ENCODE measurements at places on chromosomes 2 and 18. TPM values are rescaled to one million over a fixed set of nuclear protein-coding genes. Genes with fewer than 3 reads are reported as not detected.

GRCh38 chr2:651951-652373 lies 25.2 kb downstream of the TMEM18 start:
- H3K27ac ChIP-seq: no peak overlapping the region
- no peaks in the 10 kb centered on the region for H3K36me3 ChIP-seq
- peaks cover 2% of the 10 kb centered on the region for H3K4me1 ChIP-seq
- no peak for DNase-seq

DNA sequence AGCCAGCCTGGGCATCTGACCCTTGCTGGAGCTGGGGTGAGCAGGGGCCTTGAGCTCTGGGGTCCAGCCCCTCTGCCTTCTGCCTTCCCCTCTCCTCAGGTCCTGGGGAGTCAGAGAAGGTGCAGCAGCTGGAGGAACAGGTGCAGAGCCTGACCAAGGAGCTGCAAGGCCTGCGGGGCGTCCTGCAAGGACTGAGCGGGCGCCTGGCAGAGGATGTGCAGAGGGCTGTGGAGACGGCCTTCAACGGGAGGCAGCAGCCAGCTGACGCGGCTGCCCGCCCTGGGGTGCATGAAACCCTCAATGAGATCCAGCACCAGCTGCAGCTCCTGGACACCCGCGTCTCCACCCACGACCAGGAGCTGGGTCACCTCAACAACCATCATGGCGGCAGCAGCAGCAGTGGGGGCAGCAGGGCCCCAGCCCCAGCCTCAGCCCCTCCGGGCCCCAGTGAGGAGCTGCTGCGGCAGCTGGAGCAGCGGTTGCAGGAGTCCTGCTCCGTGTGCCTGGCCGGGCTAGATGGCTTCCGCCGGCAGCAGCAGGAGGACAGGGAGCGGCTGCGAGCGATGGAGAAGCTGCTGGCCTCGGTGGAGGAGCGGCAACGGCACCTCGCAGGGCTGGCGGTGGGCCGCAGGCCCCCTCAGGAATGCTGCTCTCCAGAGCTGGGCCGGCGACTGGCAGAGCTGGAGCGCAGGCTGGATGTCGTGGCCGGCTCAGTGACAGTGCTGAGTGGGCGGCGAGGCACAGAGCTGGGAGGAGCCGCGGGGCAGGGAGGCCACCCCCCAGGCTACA lies 3.8 kb downstream of the EMILIN1 start:
- peak overlapping the region; percentile 89 for H3K27ac ChIP-seq
- DNase-seq: no peak
- H3K36me3 ChIP-seq: no peaks in the 10 kb centered on the region
- H3K4me1 ChIP-seq: peaks cover 65% of the 10 kb centered on the region
- no peak overlapping the region for H3K4me3 ChIP-seq
- H3K27me3 ChIP-seq: peaks cover 31% of the 10 kb centered on the region

Gene ASNSD1
- 47.0 TPM for total RNA-seq

DNA sequence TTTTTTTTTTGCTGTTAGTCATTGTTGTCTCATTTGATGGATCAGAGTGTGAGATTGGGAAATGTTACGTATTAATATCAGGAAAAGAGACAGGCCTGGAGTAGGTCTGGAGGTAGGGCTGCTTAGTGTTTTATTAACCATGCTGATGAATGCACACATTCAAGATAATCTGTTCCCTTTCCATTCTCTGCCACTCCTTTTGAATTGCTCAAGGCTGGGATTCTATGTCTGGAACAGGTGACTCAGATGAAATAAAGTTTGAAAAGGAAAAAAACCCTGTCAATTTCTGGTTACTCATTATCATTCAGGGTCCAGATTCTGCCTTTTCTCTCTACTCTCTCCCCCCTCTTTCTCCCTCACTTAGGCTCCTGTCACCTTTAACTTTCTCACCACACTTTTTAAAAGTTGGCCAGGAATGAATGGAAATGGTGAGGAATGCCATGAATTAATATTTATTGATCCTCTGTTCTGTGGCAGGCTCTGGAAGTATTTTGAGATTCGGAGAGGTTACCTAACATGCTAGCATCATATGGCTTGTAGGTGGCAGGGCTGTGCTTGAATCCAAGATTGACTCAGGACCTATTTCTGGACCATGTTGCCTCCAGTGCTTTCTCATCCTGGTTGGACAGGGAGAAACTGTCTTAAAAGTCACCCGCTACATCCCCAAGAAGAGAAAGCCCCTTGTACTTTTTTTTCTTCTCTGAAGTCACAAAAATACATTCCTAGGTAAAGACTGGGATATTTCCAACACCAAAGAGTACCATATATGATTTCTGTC lies 40.2 kb downstream of the MAP4K4 start:
- H3K27me3 ChIP-seq: no peaks in the 10 kb centered on the region
- H3K4me3 ChIP-seq: no peak overlapping the region
- no peak for DNase-seq
- no peak overlapping the region for H3K27ac ChIP-seq

Gene DBI
- total RNA-seq: 108 TPM

DNA sequence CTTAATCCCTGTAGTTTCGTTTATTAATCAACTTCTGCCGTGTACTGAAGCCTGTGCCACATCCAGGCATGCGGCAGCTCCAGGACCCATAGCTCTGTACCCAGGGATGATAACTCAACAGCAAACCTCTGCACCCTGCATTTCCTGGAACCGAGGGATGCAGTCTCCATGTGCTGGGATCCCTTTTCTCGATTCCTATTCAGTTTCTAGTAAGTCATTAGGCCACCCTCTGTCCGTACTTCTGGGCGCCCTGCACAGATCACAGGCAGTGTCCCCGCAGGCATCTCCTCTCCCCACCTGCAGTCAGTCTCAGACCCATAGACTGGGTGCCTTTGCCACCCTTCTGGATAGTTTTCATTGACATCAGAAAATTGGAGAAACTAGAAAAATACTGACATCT lies 18.8 kb downstream of the TMEM18 start:
- no peak overlapping the region for H3K27ac ChIP-seq
- no peak overlapping the region for H3K4me3 ChIP-seq
- H3K27me3 ChIP-seq: no peaks in the 10 kb centered on the region
- H3K4me1 ChIP-seq: peaks cover 8% of the 10 kb centered on the region
- DNase-seq: no peak

Gene RGPD3
- 3.9 TPM for total RNA-seq

Gene RAB27B
- total RNA-seq: 1.5 TPM

GRCh38 chr2:198098918-198099317 lies 294.5 kb downstream of the PLCL1 start:
- peaks cover 12% of the 10 kb centered on the region for H3K36me3 ChIP-seq
- no peak overlapping the region for H3K4me3 ChIP-seq
- H3K4me1 ChIP-seq: peaks cover 2% of the 10 kb centered on the region
- H3K27me3 ChIP-seq: no peaks in the 10 kb centered on the region
- DNase-seq: no peak

Gene GTF3C2
- total RNA-seq: 31.1 TPM

Gene KCNF1
- 0.57 TPM for total RNA-seq

GRCh38 chr2:84741182-84741822 lies 139.6 kb downstream of the TRABD2A start:
- no peak overlapping the region for H3K4me3 ChIP-seq
- no peaks in the 10 kb centered on the region for H3K36me3 ChIP-seq
- no peak overlapping the region for H3K27ac ChIP-seq

- H3K27ac ChIP-seq: no peak overlapping the region
- peaks cover 4% of the 10 kb centered on the region for H3K27me3 ChIP-seq
- H3K36me3 ChIP-seq: no peaks in the 10 kb centered on the region
- H3K4me1 ChIP-seq: peaks cover 3% of the 10 kb centered on the region
- no peak for DNase-seq
- no peak overlapping the region for H3K4me3 ChIP-seq
Observed at GRCh38 chr2:231050018-231050901, 6.4 kb upstream of the PSMD1 start.

DNA sequence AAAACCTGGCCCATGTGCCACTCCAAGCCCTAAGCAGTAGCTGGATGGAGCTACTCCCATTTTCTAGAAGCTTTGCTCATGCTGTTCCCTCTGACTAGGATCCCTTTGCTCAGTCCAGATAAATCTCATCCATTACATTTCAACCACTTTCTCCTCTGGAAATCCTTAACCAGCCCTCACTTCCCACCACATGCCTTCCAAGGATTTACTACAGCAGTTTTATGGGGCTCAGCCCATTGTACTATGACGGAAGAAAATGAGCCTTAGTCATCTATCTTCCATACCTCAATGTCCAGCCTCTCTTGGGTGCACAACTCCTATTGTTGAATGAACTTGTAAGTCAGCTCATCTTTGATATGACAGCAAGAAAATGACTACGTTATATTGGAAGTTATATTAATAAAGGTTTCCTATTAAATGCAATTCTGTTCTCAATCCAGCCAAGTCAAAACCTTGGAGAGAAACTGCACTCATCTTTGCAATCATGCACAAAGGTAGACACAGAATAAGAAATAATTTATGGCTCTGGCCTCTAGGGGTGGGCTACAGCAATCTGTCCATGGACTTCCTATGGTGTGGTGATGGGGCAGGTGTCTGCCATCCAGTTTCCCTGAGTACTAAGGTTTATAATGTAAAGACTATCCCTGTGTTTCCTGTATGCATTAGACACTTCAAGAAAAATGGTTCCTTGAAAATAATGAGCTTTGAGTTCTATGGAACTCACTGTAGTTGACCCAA lies 3.4 kb downstream of the B4GALT6 start:
- H3K36me3 ChIP-seq: no peaks in the 10 kb centered on the region
- peaks cover 10% of the 10 kb centered on the region for H3K4me1 ChIP-seq
- no peak overlapping the region for H3K4me3 ChIP-seq
- no peaks in the 10 kb centered on the region for H3K27me3 ChIP-seq

GRCh38 chr2:109185338-109185737 lies 56.3 kb downstream of the SH3RF3 start:
- peaks cover 2% of the 10 kb centered on the region for H3K27me3 ChIP-seq
- H3K4me3 ChIP-seq: no peak overlapping the region
- no peaks in the 10 kb centered on the region for H3K36me3 ChIP-seq
- no peak for DNase-seq
- H3K27ac ChIP-seq: no peak overlapping the region

Data from thymus (tissue), 14 donors.